ENCODE measurements at places on chromosomes 13 and 19.

GRCh38 chr13:47898080-47898479 lies 103.0 kb downstream of the SUCLA2 start:
- no peak for DNase-seq

DNA sequence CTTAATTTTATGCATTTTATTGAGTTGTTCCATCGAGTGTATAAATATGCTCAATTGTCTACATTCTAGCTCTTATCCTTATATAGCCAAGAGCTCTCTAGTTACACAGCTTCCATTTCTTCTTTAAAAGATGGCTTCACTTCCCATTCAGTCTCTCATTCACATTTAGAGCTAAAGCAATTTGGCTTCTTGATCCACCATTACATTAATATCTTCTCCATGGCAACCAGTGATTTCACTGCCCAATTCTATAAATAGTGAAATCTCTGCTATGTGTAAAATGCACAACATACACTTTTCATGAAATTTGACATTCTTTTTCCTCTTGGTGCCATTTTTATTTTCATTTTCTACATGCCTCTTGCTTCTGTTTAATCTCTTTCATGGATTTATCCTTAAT lies 696.9 kb upstream of the ATXN8OS start:
- DNase-seq, result no peak

DNA sequence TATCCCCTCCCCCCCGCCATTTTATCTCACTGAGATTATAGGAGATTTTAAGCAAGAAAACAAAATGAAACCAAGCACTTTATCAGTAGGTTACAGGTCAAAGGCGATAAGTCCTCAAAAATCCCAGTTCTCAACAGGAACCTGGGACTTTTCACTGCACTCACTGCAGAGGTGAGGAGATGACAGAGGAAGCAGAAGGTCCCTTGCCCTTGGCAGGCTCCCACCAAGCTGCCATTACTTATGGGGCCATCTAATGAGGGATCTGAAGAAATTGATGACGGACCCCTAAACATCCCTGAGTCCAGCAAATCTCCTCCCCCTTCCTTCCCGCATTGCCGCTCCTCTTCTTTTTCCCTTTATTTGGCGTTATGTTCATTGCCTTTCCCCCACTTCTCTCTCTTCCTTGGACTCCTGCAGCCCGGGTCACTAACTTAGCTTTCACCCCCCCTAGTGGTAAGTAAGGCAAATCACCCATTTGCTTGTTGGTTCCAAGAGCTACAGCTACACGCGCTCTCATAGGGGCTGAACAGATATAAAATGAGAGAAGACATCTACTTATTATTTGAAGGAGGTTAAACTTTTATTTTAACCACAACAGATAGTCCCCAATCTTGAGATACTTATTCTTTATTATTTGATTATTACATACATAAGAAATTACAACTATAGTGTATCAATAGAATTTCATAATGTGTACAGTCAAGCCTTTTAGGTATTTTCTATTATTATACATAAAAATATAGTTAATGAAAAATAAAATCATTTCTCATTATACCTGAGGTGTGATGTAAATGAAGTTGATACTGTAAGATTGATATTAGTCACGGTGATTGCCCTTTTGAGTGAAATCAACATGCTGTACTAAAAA lies 52.0 kb upstream of the ARGLU1 start:
- DNase-seq, result peak; percentile 11

DNA sequence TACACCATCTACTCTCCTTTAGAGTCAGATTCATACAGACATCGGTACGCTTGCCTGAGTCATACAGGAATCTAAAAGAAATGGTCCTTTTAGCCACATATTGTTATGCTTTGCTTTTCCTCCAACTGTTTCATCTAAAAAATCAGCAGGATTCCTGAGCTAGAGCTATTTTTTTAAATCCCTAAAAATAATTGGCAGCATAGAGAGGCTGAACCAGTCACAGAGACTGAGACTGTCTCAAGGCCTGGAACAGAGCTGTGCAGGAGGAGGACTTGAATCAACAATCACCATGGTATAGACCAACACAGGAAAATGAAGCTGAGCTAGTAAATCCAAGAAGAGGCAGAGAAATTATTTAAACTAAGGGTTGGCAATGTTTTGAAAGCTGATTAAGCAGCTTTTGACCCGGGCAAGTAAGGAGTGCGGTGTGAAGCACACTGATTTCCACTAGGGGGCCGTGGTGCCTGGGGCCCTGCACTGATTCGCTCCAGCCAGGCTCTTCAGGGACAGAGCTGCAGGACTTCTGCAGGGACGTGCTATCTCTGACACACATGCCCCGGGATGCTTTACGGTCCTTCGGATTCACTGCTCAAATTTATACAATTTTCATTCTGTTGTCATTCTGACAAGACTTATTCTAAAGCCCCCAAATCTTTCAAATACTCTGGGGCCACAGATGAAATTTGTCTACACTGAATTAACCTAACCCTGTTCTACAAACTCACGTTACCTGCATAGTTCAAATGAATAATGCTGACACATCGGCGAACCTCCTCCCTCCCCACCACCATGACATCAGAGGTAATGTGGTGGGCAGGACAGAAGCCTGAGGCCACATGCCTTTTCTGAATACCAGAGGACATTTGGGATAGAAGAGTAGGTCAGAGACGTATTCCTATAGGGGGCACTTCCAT lies 87.6 kb upstream of the SLC15A1 start:
- peak; percentile 36 for DNase-seq

DNA sequence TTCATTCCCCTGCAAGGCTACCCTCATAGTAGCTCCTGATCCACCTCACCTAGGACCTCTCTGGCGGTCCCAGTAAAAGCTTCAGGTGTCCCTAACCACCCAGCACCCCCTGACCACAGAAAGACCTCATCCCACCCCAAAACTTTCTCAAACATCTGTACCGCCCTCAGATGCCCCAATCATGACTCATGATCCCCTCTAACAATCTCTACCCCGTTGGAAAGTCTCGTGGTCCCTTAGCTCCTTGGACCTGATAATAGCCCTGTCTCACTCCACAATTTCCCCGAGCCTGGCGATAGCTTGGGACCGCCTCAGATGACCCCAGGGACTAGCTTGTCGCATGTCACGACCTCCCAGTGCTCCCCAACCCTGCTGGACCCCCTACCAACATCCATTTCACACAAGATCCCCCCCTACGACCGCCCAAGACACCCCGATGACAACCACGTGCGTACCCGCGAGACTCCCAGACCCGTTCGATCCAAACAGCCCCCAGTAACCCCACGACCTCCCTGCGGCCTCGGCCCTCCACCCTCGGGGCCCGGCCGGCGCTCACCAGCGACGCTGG lies 450 bp downstream of the NDUFA11 start:
- no peak for DNase-seq

- DNase-seq, result peak; percentile 62
Measured at GRCh38 chr19:17235300-17235970, 9.4 kb downstream of the OCEL1 start.

DNA sequence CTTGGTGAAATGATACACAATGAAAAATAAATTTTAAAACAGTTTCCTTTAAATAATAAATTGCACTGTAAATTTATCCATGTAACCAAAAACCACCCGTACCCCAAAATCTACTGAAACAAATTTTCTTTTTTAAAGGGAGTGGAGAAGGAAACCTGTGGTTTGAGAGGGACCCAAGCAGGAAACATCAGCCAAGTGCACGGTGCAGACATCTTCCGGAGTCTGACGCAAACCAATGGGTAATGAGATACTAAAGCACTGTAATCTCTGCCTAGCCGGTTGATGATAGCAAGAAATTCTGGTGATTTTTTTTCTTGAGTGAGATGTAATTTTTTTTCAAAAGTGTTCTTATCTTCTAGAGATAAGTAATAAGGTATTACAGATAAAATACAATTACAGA lies 115.4 kb downstream of the ABCC4 start:
- DNase-seq, result no peak

DNA sequence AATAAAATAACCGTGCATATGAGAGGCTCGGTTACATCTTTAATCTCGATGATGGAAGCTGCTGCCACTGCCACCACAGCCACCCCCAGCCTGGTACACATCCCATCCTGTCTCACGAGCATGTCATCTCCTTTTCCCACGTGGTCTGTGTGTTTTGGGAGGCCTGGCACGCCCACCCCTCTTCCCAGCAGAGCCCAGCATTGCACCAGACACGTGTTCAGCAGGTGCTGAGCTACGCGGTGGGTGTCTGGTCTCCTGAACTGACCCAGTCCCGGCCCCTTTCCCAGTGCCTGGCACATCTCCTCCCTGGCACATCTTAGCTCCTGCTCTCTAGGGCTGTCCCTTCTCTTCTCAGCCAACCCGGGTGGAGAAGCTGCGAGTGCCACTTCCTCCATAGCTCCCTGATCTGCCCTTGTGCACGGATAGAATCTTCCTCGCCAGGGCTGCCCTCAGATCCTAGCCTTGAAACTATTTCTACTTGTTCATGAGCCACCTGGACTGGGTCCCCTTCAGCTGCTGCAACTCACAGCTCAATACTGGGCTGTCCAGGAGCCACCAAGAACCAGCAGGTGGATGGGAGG lies 36.8 kb upstream of the ZNF536 start:
- DNase-seq, result no peak

GRCh38 chr13:103810026-103810425 lies 743.8 kb upstream of the SLC10A2 start:
- no peak for DNase-seq

GRCh38 chr13:95060014-95060519 lies 241.2 kb downstream of the ABCC4 start:
- DNase-seq, result no peak

DNA sequence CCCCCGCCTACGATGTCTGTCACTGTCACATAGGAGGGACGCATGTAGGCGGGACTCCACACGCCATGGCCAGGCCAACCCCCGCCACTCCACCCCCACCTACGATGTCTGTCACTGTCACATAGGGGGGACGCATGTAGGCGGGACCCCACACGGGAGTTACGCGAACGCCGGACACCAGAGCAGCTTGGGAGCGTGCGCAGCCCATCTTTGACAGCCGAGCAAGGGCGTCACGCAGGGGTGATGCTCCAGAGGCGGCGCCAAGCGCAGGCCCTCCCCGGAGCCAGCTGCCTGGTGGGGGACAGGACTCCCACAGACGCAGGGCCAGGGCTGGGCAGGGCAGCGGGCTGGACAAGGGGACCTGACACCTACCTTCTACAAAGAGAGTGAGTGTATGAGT lies 20.0 kb downstream of the ZNF787 start:
- DNase-seq, result no peak

GRCh38 chr19:2902590-2903218 lies 2.0 kb downstream of the ZNF57 start:
- DNase-seq, result no peak

DNA sequence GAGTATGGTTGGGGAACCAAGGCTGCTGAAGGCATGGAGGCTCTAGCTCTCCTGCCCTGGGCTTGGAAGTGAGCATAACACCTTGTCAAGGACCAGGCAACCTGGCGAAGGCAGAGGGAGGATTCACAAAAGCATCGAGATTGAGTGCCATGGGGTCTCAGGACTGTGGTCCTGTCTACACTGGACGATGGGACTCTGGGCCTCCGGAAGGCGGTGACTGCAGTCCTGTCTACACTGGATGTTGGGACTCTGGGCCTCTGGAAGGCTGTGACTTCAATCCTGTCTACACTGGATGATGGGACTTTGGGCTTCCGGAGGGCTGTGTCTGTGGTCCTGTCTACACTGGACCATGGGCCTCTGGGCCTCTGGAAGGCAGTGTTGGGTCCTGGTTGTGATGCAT lies 290.4 kb downstream of the TEX29 start:
- DNase-seq, result no peak

DNA sequence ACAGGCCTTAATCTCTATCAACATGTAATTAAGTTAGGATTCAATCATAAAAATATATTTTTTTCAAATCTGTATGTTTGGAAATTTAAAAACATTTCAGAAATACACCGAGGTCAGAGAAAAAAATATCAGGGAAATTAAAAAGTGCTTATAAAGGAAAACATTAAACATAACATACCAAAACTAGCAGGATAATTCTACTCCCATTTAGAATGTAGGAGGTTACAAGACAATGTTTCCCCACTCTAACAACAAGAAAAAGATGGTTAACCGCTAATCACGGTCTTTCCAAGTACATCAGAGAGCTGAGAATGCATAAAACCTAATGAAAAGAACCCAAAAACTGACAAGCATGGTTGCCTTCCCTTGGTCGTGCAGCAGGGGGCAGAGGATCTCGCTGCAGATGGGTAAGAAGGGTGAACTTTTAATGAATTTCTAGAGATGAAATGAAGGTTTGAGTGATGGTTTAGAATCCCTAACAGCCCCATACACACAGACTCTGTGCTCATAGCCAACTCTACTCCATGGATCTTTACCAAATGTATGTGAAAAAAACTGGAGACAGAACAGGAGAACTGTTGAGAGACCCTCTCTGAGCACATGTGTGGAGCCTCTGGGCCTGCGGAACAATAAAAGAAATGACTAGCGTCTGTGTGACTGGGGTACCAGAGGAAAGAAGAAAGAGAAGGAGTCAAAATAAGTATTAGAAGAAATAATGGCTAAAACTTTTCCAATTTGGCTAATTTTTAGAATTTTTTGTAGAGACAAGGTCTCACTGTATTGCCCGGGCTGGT lies 51.3 kb upstream of the LSM14A start:
- DNase-seq, result peak; percentile 39

DNA sequence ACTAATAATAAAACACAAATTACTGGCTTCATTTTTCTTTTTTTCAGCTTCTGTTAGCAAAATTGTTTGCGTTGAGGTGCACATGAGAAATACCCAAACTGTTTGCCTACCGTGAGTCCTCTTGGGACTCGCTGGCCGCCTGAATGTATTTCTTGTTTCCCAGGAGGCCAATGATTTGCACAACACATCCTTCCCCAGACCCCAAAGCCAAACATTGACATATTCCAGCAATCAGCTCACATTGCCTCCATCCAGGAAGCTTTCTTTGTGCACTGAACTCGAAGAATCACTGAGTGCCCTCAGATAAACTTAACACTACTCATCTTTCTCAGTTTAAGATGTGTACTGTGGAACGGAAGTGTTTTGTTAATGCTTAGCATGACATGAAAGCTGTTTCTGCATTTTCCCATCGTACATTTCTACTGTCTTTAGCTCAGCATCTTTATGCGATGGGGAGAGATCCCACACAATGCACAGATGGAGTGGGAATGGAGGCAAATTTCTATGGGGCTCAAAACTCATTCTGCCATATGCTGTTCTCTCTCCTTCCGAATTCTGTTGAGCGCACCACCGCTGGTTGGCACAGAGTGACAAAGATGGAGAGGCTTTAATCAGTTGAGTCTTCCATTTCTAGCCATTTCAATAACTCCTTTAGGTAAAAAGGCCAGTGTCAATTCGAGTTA lies 399.5 kb downstream of the RFC3 start:
- no peak for DNase-seq

- DNase-seq, result no peak
Measured at GRCh38 chr13:29931696-29932095, 81.3 kb upstream of the UBL3 start.

Data from stimulated activated CD4-positive, alpha-beta T cell treated with anti-CD3 and anti-CD28 coated beads, Interleukin-4, amount 100 ng/mL, for 48 hours (primary cell).